ENCODE measurements at places on chromosomes 3 and 15.

- no peaks in the 10 kb centered on the region for H3K27me3 ChIP-seq
- no peak overlapping the region for H3K27ac ChIP-seq
- H3K4me1 ChIP-seq, result no peaks in the 10 kb centered on the region
- no peaks in the 10 kb centered on the region for H3K36me3 ChIP-seq
- no peak for DNase-seq
- no peak overlapping the region for H3K4me3 ChIP-seq
Measured at GRCh38 chr3:23574822-23575315, 230.9 kb upstream of the UBE2E1 start.

DNA sequence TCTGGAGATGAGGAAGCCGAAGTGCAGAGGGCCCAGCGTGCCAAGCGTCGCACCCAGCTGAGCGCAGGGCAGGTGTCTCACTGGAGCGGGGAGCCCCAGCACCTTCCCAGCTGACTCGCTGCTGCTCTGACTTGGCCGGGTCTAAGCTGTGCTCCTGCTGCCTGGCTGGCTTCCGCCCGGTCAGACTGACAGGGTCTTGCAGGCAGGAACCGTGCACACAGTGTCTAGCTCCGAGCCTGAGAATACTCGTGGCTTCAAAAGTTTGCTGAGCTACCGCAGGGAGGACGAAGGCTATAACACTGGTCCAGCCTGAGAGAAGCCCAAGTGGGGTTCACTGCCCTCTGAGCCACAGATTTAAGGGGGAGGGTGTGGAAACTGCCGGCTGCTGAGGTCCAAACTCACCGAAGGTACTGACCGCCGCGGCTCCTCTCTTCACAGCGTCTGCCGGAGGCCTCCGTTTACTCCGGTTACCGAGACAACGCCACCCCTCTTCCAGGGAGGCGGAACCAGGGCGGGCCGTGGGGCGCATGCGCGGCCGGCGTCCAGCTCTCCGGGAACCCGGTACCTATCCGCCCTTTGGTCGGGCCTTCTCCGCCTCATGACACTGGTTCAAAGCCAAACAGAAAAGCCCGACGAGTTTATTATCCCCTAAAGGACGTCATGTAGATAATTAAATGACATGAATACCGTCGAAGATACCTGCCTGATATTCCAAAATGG lies at the start of gene CFAP44:
CFAP44 (minus strand) TSS at position 443 of the 720 bp plus-strand sequence. CDS start 7,829 bp downstream, outside the sequence.
- H3K36me3 ChIP-seq, result peaks cover 11% of the 10 kb centered on the region
- no peaks in the 10 kb centered on the region for H3K27me3 ChIP-seq
- H3K4me3 ChIP-seq, result peak within 1 kb of the TSS; percentile 34
- H3K4me1 ChIP-seq, result no peaks in the 10 kb centered on the region

GRCh38 chr3:194250098-194251002 lies 100.8 kb downstream of the CPN2 start:
- no peaks in the 10 kb centered on the region for H3K36me3 ChIP-seq
- no peak overlapping the region for H3K4me3 ChIP-seq
- no peak overlapping the region for H3K27ac ChIP-seq

GRCh38 chr3:115667738-115668065 lies 44.4 kb downstream of the GAP43 start:
- no peaks in the 10 kb centered on the region for H3K27me3 ChIP-seq
- no peak overlapping the region for H3K4me3 ChIP-seq
- no peaks in the 10 kb centered on the region for H3K36me3 ChIP-seq
- H3K27ac ChIP-seq, result peak overlapping the region; percentile 61

DNA sequence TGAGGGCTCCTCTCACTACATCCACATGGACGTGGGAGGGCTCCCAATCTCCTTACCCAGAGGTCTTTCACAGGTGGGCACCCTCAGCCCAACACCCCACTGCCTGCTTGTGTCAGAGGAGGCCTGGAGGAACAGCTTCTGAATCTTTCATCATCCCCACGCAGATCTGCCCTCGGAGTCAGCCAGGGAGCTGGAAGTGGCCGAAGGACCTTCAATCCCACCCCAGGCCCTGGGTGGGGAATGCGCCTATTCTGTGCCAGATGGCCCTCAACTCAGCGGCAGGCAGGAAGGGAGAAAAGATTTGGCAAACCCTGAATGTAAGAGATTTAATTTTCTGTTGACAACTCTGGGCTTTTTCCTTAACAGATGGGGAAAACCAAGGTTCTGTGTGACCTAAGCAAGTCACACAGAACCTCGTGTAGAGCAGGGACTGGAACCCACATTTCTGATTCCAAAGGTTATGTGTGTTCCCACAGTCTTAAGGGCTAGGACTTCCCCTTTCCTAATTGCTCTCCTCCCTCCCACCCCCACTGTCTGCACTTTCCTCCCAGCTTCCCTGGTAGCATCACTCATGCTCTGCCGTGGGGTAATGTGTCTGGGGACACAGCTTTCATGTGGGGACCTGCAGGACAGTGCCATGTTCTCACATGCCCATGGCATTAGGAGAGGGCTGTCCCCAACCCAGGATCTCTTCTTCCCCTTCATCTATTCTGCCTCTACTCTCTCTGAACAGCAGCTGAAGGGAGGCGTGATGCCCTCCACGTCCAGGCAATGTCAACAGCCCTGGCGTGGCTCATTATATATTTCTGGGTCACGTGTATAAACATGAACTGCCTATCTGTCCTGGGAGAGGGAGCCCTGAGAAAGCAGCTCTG lies 98.1 kb downstream of the SEMA5B start:
- H3K27me3 ChIP-seq, result peaks cover 6% of the 10 kb centered on the region
- DNase-seq, result peak; percentile 51
- H3K4me1 ChIP-seq, result no peaks in the 10 kb centered on the region
- H3K27ac ChIP-seq, result no peak overlapping the region
- H3K4me3 ChIP-seq, result no peak overlapping the region
- H3K36me3 ChIP-seq, result no peaks in the 10 kb centered on the region

DNA sequence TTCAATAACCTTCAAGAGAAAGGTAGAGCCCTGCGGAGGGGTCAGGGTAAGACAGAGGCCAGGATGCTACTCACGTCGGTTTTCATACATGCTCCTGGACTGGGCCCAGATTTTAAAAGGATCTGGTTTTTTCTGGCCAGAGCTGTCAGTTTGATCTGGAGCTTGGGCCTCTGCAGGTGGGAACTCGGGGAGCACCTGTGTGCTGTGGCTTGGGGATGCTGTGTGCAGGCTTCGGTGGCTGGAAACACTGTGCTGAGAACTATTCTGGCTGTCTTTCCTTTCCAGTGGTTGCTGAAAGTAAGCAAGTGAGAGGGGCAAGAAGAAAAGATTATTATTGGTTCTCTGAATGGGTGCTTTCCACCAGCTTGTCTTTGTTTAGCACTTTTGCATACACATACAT lies 647.6 kb downstream of the MAGI1 start:
- H3K27ac ChIP-seq, result no peak overlapping the region
- H3K4me1 ChIP-seq, result no peaks in the 10 kb centered on the region
- peaks cover 5% of the 10 kb centered on the region for H3K36me3 ChIP-seq
- no peak overlapping the region for H3K4me3 ChIP-seq
- DNase-seq, result no peak

DNA sequence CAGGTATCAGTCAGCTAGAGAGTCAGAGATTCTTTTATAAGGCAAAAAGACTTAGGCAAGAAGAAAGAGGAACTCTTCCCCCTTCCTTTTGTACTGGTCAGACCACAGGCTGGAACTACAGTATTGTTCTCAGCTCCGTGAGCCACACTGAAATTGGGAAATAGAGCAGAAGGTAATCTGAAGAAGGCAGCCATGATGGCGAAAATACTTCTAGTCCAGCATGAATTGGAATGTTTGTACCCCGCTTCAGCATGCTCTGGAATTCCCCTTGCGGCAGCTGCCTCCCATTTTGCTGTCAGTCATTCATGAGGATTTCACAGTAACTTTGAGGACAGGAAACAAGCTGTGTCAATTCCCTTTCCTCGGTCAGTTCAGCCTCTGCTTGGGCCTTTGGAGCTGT lies 96.2 kb downstream of the CORO2B start:
- H3K36me3 ChIP-seq, result no peaks in the 10 kb centered on the region
- H3K27ac ChIP-seq, result no peak overlapping the region
- no peaks in the 10 kb centered on the region for H3K4me1 ChIP-seq
- H3K27me3 ChIP-seq, result peaks cover 6% of the 10 kb centered on the region
- DNase-seq, result peak; percentile 33
- H3K4me3 ChIP-seq, result no peak overlapping the region

DNA sequence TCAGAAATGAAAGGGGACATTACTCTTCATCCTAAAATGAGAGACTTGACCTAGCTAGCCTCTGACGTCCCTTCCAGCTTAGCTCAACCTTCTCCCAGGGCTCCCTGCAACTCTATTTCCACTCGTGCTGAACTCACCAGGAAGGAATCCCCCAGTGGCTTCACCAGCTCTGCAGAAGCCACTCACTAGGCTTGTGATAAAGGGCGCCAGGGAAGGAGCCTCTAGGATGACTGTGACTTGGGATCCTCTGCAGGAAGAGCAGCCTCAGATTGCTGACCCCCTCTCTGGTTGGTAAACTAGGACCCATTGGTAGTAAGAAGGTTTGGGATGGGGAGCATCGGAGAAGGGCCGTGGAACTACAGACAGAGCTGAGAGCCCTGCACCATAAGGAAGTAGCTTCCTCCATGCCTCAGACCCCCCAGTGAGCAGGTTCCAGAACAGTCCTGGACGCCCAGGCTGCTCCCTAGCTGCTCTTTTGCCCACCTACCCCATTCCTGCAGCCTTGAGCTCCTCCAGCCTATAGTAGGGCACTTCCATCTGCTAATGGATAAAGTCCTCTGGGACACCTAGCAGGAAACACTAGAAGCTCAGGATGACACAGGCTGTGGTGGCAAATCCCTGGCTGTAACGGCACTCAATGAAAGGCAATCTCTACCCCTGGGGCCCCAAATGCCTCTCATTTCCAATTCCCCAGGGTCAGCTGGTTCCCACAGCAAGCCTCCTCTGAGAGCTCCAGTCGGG lies 26.0 kb downstream of the PLA2G4F start:
- DNase-seq, result no peak
- H3K4me3 ChIP-seq, result no peak overlapping the region
- H3K27ac ChIP-seq, result no peak overlapping the region
- H3K4me1 ChIP-seq, result no peaks in the 10 kb centered on the region
- H3K36me3 ChIP-seq, result no peaks in the 10 kb centered on the region

- no peaks in the 10 kb centered on the region for H3K27me3 ChIP-seq
- H3K4me3 ChIP-seq, result no peak overlapping the region
- H3K27ac ChIP-seq, result no peak overlapping the region
- H3K4me1 ChIP-seq, result no peaks in the 10 kb centered on the region
- DNase-seq, result no peak
- no peaks in the 10 kb centered on the region for H3K36me3 ChIP-seq
Measured at GRCh38 chr3:177676148-177676547, 478.9 kb upstream of the TBL1XR1 start.

- peaks cover 28% of the 10 kb centered on the region for H3K36me3 ChIP-seq
- peak; percentile 48 for DNase-seq
- H3K27me3 ChIP-seq, result no peaks in the 10 kb centered on the region
Measured at GRCh38 chr3:128335621-128336296, 130.9 kb downstream of the DNAJB8 start.

DNA sequence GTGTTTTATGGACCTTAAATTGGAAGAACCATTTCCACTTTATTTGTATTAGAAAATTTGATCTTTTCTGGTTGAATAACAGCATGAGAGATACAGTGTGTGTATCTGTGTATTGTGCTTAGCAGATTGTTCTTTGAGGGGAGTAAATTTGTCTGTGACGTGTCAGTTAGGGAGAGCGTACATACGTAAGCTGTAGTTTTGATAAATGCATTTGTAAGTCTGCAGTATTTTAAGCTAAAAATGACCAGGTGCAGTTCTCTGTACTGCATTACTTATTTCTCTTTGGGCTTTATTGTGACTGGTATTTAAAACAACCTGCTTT lies 264.8 kb downstream of the ROBO2 start:
- no peak overlapping the region for H3K4me3 ChIP-seq
- H3K27me3 ChIP-seq, result no peaks in the 10 kb centered on the region
- DNase-seq, result no peak
- H3K36me3 ChIP-seq, result no peaks in the 10 kb centered on the region
- H3K27ac ChIP-seq, result no peak overlapping the region
- H3K4me1 ChIP-seq, result no peaks in the 10 kb centered on the region

DNA sequence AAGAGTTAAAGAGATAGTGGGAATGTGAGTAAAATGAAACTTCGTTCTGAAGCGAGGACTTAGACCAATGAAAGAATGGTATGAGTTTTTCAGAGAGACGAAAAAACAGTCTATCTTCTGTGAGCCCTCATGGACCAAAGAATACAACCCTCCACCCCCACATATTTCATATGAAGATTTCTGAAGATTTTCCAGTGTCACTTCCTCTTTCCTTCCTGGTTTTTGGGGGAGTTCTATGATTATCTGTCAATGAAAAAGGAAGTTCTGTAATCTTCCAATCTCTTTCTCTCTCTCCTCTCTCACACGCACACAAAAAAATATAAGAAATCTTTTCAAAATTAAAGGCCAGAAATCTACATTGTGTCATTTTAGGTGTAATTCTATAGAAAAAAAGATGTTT lies 27.7 kb downstream of the CMSS1 start:
- no peak for DNase-seq
- H3K4me3 ChIP-seq, result peak overlapping the region; percentile 2
- H3K27me3 ChIP-seq, result no peaks in the 10 kb centered on the region
- H3K4me1 ChIP-seq, result peaks cover 36% of the 10 kb centered on the region
- H3K27ac ChIP-seq, result peak overlapping the region; percentile 72
- H3K36me3 ChIP-seq, result peaks cover 9% of the 10 kb centered on the region

GRCh38 chr15:90774731-90775514 lies 57.8 kb downstream of the BLM start:
- H3K4me1 ChIP-seq, result no peaks in the 10 kb centered on the region
- no peaks in the 10 kb centered on the region for H3K36me3 ChIP-seq
- no peak overlapping the region for H3K27ac ChIP-seq
- H3K4me3 ChIP-seq, result no peak overlapping the region

GRCh38 chr15:99717161-99718009 lies 15.9 kb downstream of the LYSMD4 start:
- H3K27ac ChIP-seq, result peak overlapping the region; percentile 30
- no peak for DNase-seq
- H3K4me3 ChIP-seq, result no peak overlapping the region
- peaks cover 22% of the 10 kb centered on the region for H3K36me3 ChIP-seq
- H3K27me3 ChIP-seq, result no peaks in the 10 kb centered on the region
- peaks cover 27% of the 10 kb centered on the region for H3K4me1 ChIP-seq

DNA sequence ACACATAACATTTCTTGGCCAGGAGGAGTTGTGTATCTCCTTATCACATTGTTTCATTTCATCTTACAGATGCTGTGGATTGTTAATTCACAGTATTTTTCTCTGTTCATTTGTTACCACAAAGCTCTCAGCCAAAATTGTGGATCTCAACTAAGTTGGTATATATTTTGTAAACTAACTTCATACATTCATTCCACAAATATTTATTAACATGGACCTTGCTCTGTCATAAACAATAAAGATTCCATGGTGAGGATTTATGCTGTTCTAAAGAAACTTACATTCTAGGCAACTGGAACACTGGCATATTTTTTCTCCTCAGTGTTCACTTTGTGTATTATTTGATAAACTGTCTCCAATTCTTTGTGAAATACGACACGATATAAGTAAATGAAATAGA lies 268.8 kb downstream of the CNTN3 start:
- no peak overlapping the region for H3K27ac ChIP-seq
- no peak for DNase-seq
- no peaks in the 10 kb centered on the region for H3K27me3 ChIP-seq
- no peaks in the 10 kb centered on the region for H3K4me1 ChIP-seq

GRCh38 chr3:153003441-153003840 lies 158.6 kb upstream of the RAP2B start:
- H3K27ac ChIP-seq, result no peak overlapping the region
- H3K4me1 ChIP-seq, result no peaks in the 10 kb centered on the region
- H3K4me3 ChIP-seq, result no peak overlapping the region
- DNase-seq, result no peak
- H3K27me3 ChIP-seq, result no peaks in the 10 kb centered on the region

All from tibial artery (tissue), 4 donors.